ENCODE measurements at places on chromosomes 1 and 21. TPM values are rescaled to one million over a fixed set of nuclear protein-coding genes. Genes with fewer than 3 reads are reported as not detected.

The SPRR2E gene
- not detected for total RNA-seq

The RBP7 gene
- total RNA-seq, result 11.2 TPM

The TIMM17A gene
- total RNA-seq, result 168 TPM

The LAX1 gene
- total RNA-seq, result not detected

The OR10Z1 gene
- not detected for total RNA-seq

The SHC1 gene
- 127 TPM for total RNA-seq

The KCNJ15 gene
- 0.07 TPM for total RNA-seq

The UQCRHL gene
- total RNA-seq, result 6.5 TPM

The ALG14 gene
- total RNA-seq, result 5.6 TPM

The WNT2B gene
- 0.14 TPM for total RNA-seq

The SLAMF9 gene
- total RNA-seq, result 0.45 TPM

The NPHS2 gene
- total RNA-seq, result not detected

The COL6A1 gene
- total RNA-seq, result 12.9 TPM

The A3GALT2 gene
- not detected for total RNA-seq

The LRRC38 gene
- not detected for total RNA-seq

The CD164L2 gene
- not detected for total RNA-seq

The RSPH1 gene
- total RNA-seq, result 1.1 TPM

The GPR37L1 gene
- total RNA-seq, result 0.14 TPM

The TCHHL1 gene
- total RNA-seq, result not detected

The FBLIM1 gene
- total RNA-seq, result 31.1 TPM

The ASPM gene
- 22.7 TPM for total RNA-seq

The AVPR1B gene
- not detected for total RNA-seq

The BLACAT1 gene
- total RNA-seq, result not detected

The FCRL2 gene
- not detected for total RNA-seq

The AQP10 gene
- total RNA-seq, result not detected

The ZBTB37 gene
- 0.85 TPM for total RNA-seq

The C1QB gene
- not detected for total RNA-seq

The CELA2A gene
- total RNA-seq, result not detected

The TNNI3K gene
- total RNA-seq, result not detected

The TMPRSS2 gene
- 0.07 TPM for total RNA-seq

The SH2D2A gene
- 5.0 TPM for total RNA-seq

The LENEP gene
- total RNA-seq, result not detected

The CAPZA1 gene
- total RNA-seq, result 59.3 TPM

The PANK4 gene
- total RNA-seq, result 12.3 TPM

The SPRR2A gene
- total RNA-seq, result not detected

The DISP3 gene
- total RNA-seq, result 0.35 TPM

The RNU1-4 gene
- not detected for total RNA-seq

The SAMD11 gene
- 23.8 TPM for total RNA-seq

The LIPI gene
- total RNA-seq, result not detected

The CRYBG2 gene
- total RNA-seq, result 0.90 TPM

The MIXL1 gene
- not detected for total RNA-seq

The LCE2C gene
- total RNA-seq, result not detected

The ERICH3 gene
- not detected for total RNA-seq

The HRNR gene
- not detected for total RNA-seq

The LYPD8 gene
- total RNA-seq, result 0.45 TPM

The TRIM58 gene
- not detected for total RNA-seq

The CD1E gene
- not detected for total RNA-seq

The NCAM2 gene
- total RNA-seq, result not detected

The PTGFRN gene
- total RNA-seq, result 15.2 TPM

The OR2M2 gene
- total RNA-seq, result not detected

The TFF2 gene
- not detected for total RNA-seq

The PAQR6 gene
- total RNA-seq, result 3.4 TPM

The GJA9 gene
- not detected for total RNA-seq

The TCHH gene
- 0.19 TPM for total RNA-seq

The OPTC gene
- total RNA-seq, result not detected

The SLC1A7 gene
- total RNA-seq, result not detected

The MGST3 gene
- 192 TPM for total RNA-seq
